ENCODE measurements at places on chromosomes 6 and 20.

DNA sequence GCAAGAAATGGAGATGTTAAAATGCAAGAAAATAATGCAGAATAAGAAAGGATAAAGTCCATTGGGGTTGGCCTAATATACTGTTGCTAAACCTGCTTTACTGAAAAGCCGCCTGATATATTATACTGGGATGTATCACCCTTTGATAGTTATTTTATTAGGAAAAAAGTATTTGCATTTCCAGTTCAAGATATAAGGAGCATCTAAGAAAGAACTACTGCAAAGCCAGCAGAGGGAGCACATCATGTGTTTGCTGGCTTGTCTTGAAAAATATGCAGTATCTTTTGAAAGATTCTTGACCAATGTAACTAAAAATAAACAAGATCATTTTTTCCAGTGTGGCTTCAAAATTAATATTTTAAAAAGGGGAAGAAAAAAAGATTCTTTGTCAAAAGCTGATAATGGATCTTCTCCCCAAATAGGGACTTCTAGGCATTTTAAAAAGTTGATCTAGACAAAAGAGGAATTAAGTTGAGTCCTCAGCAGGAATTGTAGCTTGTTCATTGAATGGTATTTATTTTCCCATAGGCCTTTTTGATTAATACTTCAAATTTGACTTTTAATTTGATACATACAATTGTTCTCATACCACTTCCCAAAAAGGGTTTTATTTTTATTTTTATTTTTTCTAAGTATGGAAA, 214.9 kb downstream of the ZFAND3 start:
- DNase-seq: no peak

- peak; percentile 71 for DNase-seq
Measured at GRCh38 chr20:25081065-25081729, 744 bp downstream of the VSX1 start.

- no peak for DNase-seq
Measured at GRCh38 chr20:35503841-35504561, 25.5 kb downstream of the C20orf173 start.

DNA sequence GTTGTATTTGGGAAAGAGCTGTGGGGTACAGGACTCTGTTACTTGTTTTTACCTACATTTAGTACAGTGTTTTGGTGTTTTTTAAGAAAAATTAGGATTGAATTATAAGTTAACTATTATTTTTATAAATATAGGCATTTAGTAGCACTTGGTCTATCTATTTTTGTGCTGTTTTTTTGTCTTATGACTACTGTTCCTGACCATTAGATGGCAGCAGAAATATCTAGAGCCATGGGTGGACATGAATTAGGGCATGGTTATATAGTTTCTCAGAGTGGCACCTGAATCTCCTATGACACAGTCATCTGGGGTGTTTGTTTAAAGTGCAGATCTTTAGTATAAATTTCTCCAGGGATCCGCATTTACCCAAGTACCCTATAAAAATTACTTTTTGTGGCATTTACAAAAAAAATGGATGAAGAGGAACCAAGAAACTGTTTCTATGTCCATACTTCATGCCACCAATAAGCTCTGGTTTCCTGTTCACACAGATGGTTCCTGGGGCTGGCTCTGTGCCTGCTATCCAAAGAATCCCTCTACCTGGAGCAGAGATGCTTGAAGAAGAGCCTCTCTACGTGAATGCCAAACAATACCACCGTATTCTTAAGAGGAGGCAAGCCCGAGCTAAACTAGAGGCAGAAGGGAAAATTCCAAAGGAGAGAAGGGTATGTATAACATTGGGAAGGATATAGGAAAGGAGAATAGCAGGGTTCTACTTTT, 19.8 kb downstream of the NFYA start:
- DNase-seq: no peak

GRCh38 chr6:125095580-125096301, 57.8 kb upstream of the TPD52L1 start:
- no peak for DNase-seq

GRCh38 chr6:110180228-110181008, at the start of gene CDC40:
Gene CDC40, plus strand, starts transcription at chr6:110180427. Its CDS starts 18 bp downstream, at chr6:110180445.
- peak; percentile 43 for DNase-seq

GRCh38 chr6:159695984-159696383, 2.9 kb upstream of the SOD2 start:
- no peak for DNase-seq

DNA sequence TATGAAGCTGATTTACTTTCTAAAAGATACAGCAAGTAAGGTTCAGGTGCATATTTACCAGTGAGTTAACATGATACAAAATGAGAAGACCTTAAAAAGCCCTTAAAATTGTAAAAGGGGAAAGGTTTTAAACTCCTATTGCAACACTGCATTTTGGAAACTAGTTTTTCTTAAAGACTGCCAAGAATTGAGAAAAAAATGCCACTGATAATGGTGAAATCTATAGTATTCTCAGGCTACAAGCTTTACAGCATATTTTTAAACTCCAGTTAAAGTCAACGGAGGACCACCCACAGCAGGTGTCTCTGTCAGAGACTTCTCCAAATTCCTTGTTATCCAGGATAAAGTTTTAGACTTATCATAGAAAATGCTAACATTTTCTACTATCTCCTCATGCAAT, 53.6 kb downstream of the ELOVL5 start:
- no peak for DNase-seq

DNA sequence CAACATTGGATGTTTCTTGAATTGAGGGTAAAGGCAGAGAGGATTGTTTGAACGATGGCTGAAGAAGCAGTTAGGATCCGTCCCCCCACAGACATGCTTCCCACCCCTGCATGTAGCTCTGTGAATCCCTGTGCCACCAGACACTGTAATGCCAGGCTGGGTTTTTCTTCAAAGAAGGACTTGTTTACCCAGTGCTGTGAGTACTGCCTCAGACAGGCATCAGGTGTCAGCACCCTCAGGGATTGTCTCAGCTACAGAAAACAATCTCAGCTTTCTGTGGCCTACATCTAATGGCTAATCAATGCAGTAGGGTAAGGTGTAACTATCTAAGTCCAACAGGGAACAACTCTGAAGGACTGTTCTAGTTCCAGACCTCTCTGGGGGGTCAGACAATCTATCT, 853.0 kb upstream of the EPHA7 start:
- DNase-seq: no peak

DNA sequence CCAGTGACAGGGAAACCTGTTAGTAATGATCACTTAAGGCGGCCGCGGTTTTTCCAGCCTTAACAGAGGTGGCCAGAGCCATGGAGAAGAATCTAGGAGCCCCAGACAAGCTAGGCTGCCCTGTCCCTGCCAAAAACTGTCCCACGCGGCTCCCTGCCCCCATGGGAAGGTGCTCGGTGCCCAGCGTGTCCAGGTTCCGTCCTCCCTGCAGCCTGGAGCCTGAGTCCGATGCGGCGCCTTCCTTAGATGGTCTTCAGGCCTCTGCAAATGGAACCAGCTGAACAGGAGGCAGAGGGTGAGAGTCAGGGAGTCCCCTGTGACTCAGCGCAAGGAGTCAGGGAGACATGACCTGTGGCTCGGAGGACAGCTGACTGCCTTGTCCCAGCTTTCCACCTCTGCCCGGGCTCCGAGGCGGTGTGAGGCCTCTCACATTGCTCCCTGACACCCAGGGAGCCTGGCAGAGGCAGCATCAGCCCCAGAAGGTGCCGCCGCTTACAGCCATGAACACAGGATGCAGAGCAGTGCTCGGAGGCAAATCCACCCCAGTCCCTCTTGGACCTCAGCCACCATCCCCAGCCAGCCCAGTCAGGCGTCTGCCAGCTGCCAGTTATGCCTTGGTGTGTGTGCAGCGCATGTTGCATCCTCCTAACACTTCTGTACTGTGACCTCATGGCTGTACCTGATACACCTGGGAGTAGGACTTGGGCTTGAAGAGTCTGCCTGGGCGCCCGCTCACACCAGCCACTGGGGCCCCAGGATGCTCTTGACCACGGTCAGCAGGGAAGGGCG, 377.7 kb downstream of the CDH4 start:
- no peak for DNase-seq

GRCh38 chr20:237489-237888, 10.4 kb downstream of the DEFB129 start:
- DNase-seq: no peak

DNA sequence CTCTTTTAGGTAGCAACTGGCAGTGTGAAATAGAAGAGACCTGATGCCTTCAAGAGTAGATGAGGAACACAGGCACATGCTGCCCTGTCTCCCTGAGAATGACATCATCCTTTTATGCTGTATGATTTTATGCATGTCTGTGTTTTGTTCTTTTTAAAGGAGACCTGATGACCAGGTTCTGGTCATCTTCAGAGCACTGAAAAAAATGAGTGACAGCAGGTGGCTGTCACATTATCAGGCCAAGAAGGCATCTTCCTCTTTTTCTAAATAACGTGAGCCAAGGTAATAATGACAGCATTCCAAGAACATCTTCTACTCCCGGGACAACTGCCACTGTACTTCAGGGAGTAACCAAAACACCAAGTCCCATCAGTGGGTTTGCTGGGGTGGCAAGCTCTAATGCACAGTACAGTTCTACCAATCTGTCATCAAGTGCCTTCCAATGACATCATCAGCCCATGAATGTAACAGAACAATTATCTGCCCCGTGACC, 28.9 kb downstream of the CNKSR3 start:
- DNase-seq: no peak

- DNase-seq: peak; percentile 15
Measured at GRCh38 chr6:38715016-38715689, at the start of gene DNAH8. Gene DNAH8, plus strand, starts transcription at chr6:38715311. Its CDS starts 7,499 bp downstream, at chr6:38722810.

GRCh38 chr6:139144490-139145085, 9.7 kb downstream of the HECA start:
- DNase-seq: no peak

- DNase-seq: no peak
Measured at GRCh38 chr6:165863801-165864200, 200.8 kb upstream of the PDE10A start.

DNA sequence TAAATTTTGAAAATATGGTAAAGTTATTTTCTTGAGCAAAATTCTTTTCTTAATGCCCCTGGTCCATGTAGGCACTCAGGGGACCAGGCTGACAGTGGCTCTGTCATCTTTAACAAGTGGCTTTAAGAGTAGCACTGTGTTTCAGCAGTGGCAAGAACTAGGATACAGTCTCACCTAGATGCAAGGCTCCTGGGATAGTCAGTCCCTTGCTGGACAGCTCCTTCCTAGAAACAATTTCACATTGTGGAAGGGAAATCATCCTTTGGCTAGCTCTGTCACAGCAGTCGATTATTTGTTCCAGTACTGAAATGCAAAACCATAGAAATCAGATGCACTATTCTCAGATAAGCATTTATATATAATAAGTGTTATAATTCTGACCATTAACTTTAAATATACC, 175.4 kb upstream of the KCNQ5 start:
- DNase-seq: no peak

DNA sequence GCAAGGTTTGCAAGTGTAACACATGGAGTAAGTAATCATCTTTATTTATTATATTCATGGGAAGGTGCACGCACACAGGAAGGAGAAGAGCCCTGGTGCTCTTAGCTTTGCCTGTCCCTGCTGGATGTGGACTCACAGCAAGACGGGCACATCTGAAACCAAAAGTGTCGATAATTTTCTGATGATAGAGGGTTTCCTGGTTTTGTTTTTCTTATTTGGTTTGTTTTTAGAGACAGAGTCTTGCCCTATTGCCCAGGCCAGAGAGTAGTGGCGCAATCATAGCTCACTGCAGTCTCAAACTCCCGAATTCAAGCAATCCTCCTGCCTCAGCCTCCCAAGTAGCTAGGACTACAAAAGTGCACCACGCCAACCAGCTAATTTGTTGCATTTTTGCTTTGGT, 7.8 kb upstream of the KHDC1L start:
- DNase-seq: no peak

DNA sequence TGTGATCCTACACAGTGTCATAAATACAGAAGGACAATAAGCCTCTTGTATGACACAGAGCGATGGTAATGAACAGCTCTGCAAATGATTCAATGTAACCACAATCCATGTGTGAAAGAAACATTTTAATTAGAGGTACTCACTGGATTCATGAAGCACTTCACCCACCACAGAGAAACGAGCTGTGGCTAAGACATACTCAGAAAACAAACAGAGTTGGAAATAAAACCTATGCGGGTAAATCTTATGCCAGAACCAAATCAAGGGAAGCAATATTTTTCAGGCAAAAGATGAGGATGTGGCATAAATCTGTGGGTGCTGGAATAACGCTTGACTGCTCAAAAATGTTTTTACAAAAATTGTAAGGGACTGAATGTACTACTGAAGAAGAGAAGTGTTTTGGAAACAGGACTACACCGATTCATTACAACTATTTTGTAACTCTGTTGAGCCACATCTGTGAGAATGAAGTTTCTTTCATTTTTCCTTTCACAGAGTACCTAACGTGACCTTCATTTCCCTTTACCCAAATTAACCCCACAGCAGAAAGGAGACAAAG, 112.1 kb downstream of the WDR27 start:
- DNase-seq: no peak

- DNase-seq: peak; percentile 73
Measured at GRCh38 chr6:32796848-32797776, 19.7 kb downstream of the HLA-DOB start.

DNA sequence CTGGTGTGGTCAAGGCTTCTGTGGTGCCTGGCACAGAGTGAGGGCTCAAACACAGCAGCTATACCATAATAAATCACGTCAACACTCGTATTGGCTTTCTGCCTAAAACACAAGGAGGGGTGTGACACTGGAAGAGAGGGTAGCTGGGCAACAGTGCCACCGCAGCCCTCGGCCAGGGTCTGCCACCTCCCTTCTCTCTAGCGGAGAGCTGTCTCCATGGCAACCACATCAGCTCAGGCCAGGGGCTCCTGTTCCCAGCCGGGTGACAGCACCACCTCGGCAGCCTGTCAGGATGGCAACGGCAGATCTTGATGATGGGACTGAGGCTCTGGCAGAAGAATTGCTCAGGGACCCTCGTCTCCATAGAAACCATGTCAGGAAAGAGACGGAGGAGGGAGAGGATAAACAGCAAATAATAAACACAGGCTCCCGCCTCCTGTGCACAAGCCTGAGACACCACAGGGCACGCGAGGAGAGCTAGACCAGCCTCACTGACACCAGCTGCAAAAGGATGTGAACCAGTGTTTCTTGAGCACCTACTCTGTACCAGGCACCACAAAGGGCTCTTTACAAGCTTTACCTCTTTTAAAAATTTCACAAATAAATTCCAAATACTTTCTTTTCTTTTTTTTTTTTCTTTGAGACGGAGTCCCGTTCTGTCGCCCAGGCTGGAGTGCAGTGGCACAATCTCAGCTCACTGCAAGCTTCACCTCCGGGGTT, 50.4 kb upstream of the TLDC2 start:
- DNase-seq: no peak

GRCh38 chr20:54619682-54620081, 144.3 kb downstream of the DOK5 start:
- no peak for DNase-seq

GRCh38 chr6:161434921-161435747, 161.3 kb upstream of the AGPAT4 start:
- no peak for DNase-seq

GRCh38 chr6:119012521-119012920, 65.9 kb downstream of the FAM184A start:
- no peak for DNase-seq
